ENCODE measurements at places on chromosomes 13 and 19.

DNA sequence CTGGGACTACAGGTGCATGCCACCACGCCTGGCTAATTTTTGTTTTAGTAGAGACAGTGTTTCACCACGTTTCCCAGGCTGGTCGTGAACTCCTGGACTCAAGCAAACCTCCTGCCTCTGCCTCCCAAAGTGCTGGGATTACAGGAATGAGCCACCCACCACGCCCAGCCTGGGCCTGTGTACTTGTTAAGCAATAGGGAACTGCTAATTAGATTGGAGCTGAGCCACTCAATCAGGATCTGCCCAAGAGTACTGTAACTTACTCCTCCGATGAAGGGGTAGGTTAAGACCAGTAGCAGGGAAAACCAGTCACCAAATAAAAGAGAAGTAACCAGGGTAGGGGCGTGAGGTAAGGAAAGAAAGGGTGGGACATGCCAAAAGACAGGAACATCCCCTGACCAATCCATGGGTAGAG, 2.3 kb downstream of the DDX39A start:
- peak; percentile 48 for DNase-seq

DNA sequence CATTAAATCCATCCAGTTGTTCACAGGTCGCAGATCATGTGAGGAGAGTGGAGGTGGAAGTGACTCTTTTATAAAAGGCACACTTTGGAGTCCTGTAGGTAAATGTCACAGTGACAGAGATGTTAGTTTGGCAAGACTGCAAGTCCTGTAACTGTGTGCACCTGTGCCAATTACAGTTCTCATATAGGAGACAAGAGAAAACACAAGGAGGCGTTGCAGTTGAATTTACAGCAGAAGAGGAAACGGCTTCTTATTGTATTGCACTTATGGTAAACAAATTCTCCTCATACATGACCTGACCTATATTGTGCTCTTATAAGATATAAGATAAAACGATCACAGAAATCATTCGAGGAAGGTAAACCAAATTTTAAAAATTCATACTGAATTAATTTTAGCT, 732.8 kb upstream of the SLC10A2 start:
- no peak for DNase-seq

DNA sequence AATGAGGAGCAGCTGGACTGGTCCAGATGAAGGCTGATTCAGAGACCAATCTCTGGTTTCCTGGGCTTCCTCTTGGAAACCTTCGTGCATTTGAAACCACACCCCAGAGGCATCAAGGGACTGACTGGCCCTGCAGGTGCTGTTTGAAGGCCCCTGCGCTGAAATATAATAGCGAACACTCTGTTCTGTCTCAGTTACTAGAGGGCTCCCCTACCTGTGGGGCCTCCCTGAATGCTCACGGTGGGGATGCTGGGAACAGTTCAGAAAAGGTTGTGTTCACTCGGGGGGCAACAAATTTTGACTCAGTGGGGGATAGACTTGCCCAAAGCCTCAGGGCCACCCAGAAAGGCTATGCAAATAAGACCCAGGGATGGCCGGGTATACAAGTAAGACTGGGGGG, 6.4 kb downstream of the CCDC8 start:
- DNase-seq: no peak

DNA sequence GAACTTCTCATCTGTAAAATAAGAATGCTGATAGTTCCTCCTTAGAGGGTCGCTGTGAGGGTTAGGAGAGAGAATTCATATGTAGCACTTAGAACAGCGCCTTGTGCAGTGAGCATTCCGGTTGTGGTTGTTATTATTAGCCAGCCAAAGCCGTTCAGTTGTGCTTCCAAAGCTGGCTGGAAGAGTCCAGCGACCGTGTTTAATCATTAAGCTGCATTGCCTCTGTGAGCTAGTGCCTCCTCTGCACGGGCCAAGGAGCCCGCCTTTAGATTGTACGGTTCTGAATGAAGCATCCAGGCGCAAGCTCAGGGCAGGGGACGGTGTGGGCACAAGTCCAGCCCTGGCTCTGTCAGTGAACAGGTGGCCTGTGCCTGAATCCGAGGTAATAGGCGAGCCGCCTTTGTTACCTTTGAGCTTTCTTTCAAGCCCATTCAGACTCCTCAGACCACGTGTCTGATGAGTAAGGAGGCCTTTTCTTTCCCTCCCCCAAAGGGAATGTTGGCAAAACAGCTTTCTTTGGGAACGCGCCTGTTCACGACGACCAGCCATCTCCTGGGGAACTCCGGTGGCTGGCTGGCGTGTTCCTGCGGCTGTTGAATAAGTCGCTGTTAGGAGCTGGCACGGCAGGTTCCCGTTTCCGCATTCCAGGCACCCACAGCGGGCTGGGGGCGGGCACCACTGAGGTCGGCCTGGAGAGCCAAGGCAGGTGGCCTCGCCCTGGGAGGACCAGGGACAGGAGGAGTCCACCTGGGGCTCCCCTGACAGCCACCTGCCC, 25.1 kb downstream of the SIPA1L3 start:
- DNase-seq: no peak

DNA sequence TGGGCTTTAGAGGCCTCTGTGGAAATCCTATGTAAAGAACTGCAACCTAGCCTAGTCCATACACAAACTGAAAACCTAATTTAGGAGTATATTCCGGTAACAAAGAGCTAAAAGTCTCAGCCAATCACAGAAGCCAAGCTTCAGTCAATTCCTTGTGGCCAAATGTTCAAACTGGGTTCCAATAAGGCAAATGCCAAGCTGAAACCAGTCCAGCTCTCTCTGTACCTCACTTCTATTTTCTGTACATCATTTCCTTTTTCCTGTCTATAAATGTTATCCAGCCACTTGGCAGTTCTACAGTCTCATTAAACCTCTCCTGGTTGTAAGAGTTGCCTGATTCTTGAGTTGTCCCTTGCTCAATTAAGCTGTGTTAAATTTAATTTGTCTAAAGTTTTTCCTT, 31.7 kb upstream of the UBL3 start:
- no peak for DNase-seq

GRCh38 chr13:80658705-80659104, 317.8 kb upstream of the SPRY2 start:
- no peak for DNase-seq

- no peak for DNase-seq
These were observed 20.3 kb downstream of the ZC3H4 start for GRCh38 chr19:47093254-47093653.

DNA sequence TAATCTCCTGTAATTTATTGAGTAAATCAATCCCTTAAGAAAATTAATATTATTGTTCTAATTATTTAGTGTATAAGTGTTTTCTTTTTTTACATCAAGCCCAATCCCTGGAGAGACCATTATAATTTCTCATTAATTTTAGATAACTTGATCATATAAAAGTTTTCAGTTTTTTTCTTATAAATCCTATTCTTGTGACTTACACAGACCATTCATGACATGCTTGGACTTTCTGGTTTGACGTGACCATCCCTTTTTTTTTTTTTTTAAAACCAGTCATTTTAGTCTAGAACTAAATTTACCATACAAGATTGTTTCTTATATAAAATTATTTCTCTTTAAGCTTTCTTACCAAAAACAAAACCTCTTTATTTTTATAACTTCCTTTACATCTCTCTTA, 5.4 kb upstream of the MTRF1 start:
- DNase-seq: peak; percentile 19

- no peak for DNase-seq
These were observed 96.5 kb downstream of the UGGT2 start for GRCh38 chr13:95956589-95957148.

DNA sequence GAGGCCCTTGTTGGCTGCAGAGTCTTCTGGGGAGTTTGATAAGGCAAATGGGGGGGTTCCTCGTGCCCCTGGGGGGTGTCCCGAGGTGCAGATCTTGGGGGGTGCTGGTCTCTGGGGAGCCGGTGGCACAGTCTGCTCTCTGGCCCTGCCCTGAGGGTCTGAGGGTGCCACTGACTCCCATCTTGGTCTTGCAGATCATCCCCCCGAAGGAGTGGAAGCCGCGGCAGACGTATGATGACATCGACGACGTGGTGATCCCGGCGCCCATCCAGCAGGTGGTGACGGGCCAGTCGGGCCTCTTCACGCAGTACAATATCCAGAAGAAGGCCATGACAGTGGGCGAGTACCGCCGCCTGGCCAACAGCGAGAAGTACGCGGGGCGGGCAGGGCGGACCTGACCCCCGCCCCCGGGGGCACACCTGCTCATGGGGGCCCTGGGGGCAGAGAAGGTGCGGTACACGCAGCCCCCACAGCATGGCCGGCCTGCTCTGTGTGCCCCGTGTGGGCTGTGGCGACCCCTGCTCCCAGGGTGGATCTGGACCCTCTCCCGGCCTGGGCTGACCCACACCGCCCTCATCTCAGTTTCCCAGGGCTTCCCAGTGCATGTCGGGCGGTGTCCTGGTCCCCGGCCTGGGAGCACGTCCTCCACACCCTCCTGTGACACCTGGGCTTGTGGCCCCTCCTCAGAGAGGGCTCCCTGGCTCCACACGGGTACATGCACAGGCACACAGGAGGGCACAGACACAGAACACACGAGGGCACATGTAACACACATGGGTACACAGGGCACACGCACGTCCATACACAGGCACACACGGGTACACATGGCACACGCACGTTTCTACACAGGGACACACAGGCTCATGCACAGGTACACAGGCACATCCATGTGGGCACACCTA, 71.0 kb downstream of the KDM4B start:
- DNase-seq: no peak
